ENCODE measurements at places on chromosomes 7 and 10.
A peak's percentile ranks its signal among the peaks of the same experiment; 100 is the strongest.

GRCh38 chr10:101901340-101901739 lies 57.7 kb upstream of the KCNIP2 start:
- no peak for DNase-seq

DNA sequence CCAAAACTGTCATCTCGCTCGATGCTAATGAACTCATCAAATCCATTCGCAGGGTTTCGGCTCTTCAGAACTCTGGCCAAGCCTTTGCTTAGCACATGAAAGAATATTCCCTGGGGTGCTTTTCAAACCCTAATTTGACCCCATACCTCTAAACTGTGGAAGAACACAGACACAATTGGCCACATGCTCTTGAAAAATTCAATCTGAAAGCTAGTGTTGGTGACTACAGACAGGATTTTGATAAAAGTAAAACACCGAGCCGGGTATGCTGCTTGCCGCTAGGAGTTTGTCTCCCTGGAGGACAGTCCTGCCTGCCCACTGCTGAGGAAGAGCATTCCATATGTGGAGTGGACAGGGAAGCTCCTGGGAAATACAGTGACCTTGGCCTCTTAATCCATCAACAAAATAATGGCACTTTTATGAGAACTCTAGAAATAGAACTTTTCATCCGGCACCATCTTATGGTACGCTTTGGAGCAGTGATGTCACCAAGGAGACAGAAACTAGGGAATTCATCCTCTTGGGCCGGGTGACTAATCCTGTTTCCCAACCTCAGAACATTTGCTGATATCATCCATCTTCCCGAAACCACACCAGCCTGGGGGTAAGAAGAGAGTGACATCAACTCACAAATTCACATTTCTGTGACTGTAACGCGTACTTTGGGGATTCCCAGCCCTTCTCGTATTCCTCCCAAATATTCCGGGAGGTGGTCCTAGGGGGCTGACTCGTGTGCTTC lies 34.2 kb downstream of the MTURN start:
- DNase-seq, result no peak

DNA sequence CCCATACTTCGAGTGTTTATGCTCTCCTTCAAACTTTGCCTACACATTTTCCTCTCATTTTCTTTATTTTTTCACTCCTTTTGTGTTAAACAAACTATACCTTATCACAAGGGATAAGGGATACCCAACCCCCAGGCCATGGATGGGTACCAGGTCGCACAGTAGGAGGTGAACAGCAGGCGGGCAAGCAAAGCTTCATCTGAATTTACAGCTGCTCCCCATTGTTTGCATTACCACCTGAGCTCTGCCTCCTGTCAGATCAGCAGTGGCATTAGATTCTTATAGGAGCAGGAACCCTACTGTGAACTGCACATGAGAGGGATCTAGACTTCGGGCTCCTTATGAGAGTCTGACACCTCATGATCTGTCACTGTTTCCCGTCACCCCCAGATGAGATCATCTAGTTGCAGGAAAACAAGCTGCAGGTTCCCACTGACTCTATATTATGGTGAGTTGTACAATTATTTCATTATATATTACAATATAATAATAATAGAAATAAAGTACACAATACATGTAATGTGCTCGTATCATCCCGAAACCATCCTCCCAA lies 28.5 kb downstream of the ZC3HC1 start:
- DNase-seq, result no peak

- no peak for DNase-seq
Measured at GRCh38 chr7:100367251-100367620, 6.1 kb upstream of the PILRA start.

DNA sequence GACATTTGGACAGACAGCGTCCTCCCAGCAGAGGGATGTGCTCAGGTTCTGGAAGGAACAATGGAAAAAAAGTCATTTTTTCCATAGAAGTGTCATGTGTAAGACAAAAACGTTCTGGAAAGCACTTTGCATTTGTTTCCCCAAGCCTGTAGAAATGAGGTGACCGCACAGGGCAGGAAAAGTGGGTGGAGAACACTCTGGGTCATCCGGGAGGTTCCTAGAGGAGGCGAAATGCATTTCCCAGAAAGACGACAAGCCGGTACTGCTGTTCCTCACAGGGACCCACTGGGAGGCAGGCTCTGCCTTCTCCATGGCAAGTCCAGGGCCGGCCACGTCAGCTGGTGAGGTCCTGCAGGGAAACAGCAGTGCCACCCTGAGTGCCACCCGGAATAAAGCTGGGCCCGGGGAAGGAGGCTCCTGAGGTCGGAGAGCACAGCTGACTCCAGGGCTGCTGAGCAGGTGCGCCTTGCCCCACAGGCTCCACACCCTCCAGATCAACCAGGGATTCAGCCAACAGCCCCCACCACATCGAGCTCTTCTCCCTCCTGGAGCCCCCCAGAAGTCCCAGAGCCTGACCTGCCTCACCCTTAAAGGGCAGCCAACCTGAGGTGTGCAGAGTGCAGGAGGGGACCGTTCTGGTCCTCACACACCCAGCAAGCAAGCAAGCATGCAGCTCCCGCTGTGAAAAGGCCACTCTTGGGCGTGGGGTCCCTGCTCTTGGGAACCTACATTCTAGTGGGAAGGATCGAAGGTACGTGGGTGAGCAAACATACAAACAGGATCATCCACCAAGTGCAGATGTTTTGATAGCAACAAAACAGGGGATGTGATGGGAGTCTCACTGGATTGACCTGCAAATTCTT lies 28.8 kb upstream of the INPP5A start:
- no peak for DNase-seq

DNA sequence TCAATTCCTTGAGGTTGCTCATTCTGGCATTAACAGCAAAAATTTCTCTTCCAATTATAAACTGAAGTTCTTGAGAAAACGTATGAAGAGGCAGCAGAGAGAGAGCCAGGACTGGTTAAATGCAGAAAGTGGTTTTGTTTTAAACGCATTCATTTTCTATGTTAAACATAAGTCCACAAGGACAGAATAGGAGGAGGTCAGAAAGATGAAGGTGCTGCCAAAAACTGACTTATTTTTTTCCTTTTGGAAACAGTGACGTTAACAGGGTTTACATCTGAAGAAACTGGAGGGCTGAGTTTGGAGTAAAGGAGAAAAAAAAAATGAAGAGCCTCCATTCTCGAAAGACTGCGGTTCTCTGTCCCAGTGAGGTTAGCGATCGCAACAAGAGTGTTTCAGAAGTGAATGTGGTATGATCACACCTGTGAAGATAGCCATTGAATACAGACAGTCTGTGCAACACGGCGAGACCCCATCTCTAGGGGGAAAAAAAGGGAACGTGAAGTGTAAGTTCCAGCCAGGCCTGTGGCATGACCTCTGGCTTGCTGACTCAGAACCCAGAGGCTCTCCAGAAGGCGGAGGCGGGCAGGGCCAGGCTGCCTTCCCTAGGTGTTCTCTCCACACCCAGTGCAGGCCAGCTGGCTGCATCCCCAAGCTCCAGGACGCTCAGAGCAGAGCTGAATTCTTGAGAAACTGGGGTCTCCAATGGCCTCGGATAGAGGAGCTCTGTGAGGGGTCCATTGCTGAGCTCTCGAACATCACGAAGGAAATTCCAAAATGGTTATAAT lies 84.0 kb downstream of the CHST15 start:
- DNase-seq, result no peak

- DNase-seq, result no peak
Measured at GRCh38 chr7:94943134-94943533, 35.7 kb downstream of the PPP1R9A start.

- DNase-seq, result no peak
Measured at GRCh38 chr7:39587393-39587792, 21.2 kb downstream of the YAE1 start.

- DNase-seq, result no peak
Measured at GRCh38 chr10:89785095-89785494, 83.7 kb downstream of the KIF20B start.

DNA sequence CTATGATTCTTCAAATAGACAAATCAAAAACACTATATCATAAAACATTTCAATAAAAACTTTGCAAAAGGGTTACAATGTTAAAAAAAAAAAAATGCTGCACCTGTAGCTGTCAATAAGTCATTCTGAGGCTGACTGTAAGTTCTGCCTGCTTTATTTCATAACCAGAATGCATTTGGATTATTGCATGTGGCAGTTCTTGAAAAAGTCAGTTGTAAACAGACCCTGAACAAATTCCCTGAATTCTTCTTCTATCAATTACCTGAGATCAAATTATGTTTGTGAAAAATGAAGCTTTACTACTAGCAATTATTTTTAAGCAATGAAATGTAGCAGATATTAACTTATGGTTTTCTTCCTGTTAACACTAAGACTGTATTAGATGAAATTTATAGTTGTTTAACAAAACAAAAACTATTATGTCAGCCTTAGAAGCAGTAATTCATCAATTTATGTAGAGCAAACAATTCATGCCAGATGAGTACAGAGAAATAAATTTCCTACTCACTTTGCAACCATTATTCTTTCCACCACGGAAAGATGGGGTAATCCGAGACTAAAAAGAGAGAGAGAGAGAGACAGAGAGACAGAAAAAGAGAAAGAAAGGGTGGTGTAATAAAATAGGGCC lies 107.8 kb downstream of the SFMBT2 start:
- DNase-seq, result no peak

- DNase-seq, result no peak
Measured at GRCh38 chr10:128710098-128710797, 584.0 kb upstream of the MKI67 start.

- no peak for DNase-seq
Measured at GRCh38 chr10:100101192-100102076, 19.8 kb upstream of the CPN1 start.

DNA sequence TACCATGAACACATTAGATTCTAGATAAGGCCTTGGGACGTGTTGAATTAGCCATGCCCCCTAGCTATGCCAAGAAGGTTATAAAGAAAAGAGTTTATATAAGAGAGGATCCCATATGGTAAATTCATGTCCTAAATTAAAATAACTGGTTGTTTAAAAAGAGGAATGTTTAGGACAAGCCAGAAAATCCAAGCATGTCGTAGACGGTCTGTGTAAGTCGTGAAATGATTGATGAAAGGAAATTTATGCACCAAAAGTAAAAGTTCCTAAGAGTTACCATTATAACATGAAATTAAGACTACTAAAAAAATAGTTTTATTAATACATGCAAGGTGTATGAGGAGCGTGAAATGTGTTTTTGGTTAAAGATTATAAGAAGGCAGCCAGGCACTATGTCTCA lies 624.9 kb downstream of the ARL4A start:
- DNase-seq, result no peak

DNA sequence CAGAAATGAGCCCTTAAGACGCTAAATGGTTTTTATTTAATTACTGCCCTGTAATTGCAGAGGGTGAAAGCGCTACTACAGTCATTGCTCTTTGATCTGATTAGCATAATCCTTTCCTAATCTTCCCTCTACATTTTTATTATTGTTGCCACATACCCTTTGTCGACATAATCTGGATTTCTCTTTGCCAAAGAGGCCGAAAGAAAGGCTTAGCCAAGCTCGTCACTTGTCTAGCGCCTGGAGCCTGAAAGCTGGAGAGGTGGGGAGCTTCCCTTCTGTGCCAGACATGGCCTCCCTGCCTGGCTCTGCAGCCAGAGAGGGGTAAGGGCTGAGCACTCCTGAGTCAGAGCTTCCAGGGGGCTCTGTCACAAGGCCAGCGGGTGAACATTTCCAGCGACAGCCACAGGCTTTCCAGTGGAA lies 145.9 kb downstream of the PRKAG2 start:
- DNase-seq, result peak; percentile 20

DNA sequence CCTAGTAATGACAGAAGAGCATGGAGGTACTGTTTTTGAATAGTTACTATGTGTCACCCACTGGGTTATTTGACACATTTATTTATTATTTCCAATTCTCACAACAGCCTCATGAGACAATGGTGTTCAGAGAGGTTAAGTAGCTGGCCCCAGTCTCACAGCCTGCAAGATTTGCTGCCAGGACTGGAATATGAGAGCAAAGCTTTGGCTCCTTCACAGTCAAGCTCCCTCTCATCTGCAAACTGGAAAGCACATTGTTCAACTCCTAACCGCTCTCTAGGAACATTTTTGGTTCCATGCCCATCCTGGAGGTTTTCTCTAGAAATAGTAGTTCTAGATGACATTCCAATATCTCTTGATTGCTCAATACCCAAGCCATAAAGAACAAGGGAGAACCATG lies 75.5 kb upstream of the CXCL12 start:
- DNase-seq, result peak; percentile 4

DNA sequence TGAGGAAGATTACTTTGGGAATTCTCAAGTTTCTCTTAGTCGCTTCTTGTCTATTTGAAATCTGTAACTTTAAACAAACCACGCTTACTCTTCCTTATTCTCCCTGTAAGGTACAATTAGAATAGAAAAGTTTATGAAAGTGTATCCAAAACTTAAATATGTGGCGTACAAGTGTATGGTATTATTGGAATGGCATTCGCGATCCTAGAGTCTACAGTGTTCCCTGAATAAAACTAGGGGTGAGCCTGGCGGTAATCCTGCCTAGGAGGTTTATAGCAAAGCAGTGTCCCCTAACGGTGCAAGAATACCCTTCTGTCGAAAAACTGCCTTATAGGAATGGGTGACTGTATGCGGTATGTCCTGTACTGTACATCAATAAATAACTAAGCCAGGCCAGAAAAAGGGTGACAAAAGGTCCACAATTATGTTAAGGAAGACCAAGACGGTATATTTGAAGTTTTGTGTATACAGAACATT lies 1.2 kb downstream of the TASOR2 start:
- DNase-seq, result no peak

- DNase-seq, result no peak
Measured at GRCh38 chr7:101717628-101718357, 88.7 kb upstream of the MYL10 start.

DNA sequence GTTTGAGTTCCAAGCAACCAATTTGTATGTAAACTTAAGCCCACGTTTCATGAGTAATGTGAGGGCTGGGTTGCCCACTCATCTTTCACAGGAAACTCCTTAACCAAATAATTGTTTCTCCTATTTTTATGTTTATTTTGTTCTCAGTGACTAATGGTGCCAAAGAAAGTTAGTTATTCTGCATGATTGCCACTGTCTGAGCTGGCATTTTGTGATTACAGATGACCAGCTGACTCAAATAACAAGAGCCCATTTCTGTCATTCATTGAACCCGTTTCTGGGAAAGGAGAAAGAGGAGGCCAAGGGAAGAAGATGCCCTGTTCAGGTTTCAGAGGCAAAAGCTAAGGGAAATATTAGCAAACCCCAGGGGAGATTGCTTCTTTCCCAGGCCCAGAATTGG lies 186.9 kb upstream of the MYO3A start:
- no peak for DNase-seq

GRCh38 chr7:32943252-32944030 lies 13.8 kb upstream of the FKBP9 start:
- DNase-seq, result no peak

DNA sequence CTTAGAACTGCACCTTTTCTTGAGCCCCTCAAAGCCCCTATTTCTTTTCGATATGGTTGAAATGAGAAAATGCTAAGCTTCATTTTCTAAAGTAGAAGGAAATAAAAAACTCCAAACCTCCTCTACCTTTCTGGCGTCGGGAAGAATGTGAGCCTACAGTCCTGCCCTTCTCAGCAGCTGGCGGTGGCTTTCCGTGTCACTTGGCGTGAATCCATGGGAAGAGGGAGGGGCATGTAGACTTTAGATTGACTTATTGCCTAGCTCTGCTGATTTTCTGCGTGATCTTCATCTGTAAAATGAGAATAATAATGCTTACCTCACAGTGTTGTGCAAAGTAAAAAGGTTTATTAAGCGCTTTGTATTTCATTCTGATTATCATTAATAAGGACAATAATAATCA lies 35.0 kb downstream of the PRR15 start:
- DNase-seq, result no peak

All from NCI-H446 (cell line).